Ureter (tissue), 1 donor: ENCODE measurements at places on chromosomes 12 and 14. TPM values are rescaled to one million over a fixed set of nuclear protein-coding genes. Genes with fewer than 3 reads are reported as not detected.

HHIPL1 gene
- total RNA-seq: 2.4 TPM

FAM222A gene
- 0.73 TPM for total RNA-seq

PPP1CC gene
- total RNA-seq: 107 TPM

TMPRSS12 gene
- total RNA-seq: not detected

CLEC4A gene
- total RNA-seq: 2.1 TPM

C12orf50 gene
- 0.10 TPM for total RNA-seq

POTEM gene
- total RNA-seq: not detected

- DNase-seq: no peak
These were observed 297.5 kb downstream of the RPAP3 start for GRCh38 chr12:47408171-47408871.

GRCh38 chr14:71551291-71551950 lies 380.8 kb upstream of the RGS6 start:
- no peak for DNase-seq
